Occipital lobe (tissue), 3 donors: ENCODE measurements at places on chromosomes 1 and 21.
A peak's percentile ranks its signal among the peaks of the same experiment; 100 is the strongest.

DNA sequence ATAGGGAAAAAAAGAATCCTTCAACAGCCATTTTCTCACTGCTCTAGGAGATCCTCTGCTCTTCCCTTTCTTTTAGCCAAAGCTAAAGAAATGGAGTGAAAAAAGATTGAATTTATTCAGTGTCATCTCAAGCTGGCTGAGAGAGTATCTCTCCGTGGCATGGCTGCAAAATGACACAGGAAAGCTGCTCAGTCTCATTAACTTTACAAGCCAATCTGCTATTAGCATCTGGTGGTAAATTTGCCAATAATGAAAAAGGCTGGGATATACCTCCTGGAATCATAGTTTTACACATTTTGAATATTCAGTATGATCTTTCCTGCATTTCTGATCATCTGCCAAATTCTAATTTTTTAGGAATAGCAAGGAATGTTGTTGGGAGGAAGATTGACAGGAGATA is 176.8 kb upstream of the CHRM3 start:
- no peak for DNase-seq

DNA sequence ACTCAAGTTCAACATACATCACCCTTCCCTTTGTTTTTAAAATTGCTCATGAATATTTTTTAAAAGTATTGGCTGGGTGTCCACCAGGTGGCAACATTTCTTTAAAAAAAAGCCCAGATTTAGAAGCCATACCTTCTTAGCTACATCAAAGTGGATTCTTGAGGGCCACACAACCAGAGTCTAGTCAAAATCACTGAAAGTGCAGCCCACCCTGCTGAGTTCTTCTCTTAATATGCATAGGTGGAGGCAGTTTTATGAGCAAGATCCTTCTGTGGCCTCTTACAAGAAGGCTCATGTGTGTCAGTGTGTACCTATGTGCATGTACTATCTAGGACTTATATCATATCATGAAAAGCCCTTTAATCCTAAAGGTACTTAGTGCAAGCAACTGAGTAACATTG is 16.9 kb upstream of the GNG12 start:
- no peak for DNase-seq

DNA sequence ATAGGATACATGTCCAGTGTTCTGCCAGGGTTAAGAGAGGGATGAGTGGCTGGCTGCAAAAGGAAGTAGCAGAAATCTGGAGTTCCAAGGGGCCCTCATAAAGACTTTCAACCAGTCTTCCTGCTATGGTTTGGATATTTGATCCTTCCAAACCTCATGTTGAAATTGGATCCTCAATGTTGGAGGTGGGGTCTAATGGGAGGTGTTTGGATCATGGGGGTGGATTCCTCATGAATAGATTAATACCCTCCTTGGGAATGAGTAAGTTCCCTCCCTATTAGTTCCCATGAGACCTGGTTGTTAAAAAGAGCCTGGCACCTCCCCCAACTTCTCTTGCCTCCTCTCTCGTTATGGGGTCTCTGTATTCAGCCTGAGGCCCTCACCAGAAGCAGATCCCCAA is 10.1 kb upstream of the GNG12 start:
- no peak for DNase-seq

DNA sequence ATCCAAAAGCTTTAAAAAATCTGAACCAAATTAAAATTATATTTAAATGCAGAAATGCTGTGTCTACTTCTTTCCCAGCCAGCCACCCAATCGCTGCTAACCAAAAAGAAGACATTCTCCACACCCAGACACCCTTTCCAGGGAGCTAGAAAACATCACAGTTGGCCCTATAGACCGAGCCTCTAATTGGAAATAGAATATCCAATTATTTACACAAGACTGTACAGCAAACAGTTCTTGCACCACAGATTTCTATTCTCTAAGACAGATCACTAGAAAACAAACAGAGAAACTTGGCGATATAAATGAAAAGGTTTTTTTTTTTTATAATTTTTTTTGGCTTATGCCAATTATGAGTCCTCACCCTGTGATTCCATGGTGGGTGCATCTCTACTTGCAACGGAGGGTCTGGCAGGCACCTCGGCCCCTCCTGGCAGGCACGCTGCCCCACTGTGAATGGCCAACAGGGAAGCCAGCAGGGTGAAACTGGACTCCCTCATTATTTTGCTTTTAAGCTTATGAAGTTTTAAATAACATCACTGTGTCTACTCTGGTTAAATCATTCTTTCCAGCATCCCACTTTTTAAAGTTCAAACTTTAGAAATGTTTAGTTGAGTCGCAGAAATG is 29.2 kb downstream of the BCAR3 start:
- no peak for DNase-seq

- peak; percentile 78 for DNase-seq
Measured at GRCh38 chr1:215566556-215567490, at the start of gene KCTD3. Gene KCTD3, plus strand, starts transcription at chr1:215567304. Its CDS starts 382 bp downstream, at chr1:215567686.

DNA sequence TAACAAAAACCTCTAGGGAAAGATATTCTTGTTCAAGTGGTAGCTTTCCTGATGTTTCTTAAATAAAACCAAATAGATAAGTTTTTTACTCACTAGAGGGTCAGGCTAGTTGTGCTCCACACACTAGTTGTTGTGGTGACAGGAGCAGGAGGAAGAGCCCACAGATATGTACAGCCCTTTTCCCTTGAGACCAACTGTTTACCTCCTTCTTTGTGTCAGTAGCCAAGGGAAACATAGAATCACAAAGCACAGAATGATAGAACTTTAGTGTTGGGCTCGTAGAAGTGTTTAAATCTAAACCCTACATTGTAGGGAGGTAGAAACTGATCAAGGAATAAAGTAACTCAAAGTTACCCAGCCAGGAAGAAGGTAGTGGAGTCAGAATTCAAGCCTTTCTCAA is 309.0 kb downstream of the CTH start:
- no peak for DNase-seq

GRCh38 chr21:38797470-38797869 is 8.3 kb upstream of the ETS2 start:
- DNase-seq, result no peak

DNA sequence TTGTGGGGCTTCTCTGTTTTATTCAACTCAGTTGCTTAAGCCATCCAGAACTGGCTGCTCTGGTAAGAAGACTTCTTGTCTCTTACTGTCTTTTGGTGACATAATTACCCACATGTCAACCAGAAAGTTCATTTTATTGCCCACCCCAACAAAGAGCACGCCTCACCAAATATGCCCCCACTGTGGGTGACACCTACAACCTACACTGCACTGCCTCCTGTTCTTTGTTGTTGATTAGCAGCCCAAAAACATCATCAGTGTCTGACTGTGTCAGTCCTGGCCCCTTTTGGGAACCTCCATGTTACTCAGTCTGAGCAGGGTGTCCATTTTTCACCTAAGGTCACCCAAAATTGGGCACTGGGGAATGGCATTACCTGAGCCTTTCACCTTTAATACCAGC is 49.3 kb downstream of the ZNF678 start:
- no peak for DNase-seq
